ENCODE measurements at places on chromosomes 7 and 10.

DNA sequence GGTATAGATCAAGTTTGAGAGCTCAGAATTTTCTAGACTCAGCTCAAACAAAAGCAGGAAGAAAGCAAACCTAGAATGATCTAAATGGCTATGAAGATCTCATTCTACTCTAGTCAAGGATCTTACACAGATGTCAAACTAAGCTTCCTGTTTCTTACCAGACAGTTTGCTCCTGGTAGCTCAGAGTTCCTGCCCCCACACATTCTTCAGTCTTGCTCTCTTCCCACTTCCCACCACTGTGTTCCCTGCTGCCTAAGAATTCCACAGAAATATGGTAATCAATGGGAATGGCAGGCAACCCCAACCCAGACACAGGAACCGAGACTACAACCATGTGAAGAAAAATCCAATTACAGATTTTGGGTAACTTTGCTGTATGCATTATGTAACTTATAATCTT lies 133.4 kb upstream of the PTN start:
- DNase-seq: no peak

DNA sequence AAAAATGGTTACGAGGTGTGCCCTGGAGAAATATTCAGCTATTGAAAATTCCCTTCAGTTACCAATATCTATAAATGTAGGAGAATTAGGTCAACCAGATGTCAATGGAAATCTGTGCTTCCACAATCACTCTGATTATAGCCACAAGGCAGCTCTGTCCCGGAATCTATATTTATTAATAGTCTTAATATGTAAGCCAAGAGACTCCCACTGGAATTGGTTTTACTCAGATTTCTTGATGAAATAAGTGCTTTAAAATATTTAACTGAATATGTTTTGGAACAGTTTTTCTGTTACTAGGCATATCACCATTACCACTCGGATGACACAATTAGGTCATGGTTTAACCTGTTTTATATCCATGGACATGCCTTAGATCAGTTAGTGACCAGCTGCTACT lies 169.6 kb downstream of the POM121L12 start:
- no peak for DNase-seq

DNA sequence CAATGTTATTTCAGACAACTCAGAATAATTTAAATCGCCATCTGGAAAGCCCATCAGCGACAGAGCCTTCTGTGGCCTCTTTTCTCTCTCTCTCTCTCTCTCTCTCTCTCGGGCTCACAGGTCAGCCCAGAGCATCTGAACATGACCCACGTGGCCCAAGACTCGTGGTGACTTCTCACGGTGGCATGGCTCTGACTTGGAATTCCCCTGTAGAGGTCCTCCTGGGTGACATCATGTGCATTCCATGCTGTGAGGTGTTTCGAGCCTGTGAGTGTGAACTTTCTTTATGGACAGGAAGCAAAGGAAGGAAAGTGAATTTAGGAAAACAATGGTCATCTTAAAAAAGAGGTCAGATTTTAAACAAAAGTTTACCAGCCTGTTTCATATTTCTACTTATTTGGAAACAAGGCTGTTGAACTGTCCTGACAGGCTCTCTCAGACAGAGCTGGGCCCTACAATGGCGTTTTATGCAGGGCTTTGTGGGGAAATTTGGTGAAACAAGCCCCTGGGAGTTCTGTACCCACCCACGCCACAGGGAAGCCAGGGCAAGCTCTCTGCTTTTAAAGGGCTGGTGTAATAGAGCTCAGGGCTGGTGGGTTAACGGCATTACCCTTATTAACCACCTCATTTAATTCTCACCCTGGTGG lies 359.7 kb upstream of the ZNF32 start:
- DNase-seq: no peak

GRCh38 chr7:2195400-2196246 lies 37.1 kb downstream of the MAD1L1 start:
- no peak for DNase-seq

All from activated T-helper 1 cell treated with anti-CD3 and anti-CD28 coated beads, Interleukin-2, amount 50 U/mL, for 16 hours (primary cell).